ENCODE measurements at places on chromosomes 1 and 21. TPM values are rescaled to one million over a fixed set of nuclear protein-coding genes. Genes with fewer than 3 reads are reported as not detected.

DNA sequence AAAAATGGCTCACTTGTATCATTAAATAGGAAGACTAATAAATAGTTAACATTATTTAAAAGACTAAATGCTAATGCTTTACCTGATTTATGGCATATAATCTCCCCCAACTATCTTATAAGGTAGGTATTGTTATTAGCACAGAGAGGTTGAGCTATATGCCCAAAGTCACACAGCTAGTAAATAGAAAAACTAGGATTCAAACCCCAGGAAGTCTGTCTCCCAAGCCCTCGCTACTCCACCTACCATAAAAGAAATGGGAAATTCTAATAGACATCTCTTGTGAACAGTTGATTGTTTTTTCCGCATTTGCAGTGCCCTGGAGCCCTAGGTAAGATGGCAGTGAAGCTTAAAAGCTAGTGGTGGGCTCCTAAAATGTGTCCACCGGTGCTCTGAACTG, 65.2 kb upstream of the SOD1 start:
- DNase-seq, result no peak

- no peak for DNase-seq
Observed at GRCh38 chr1:186374303-186375151, 526 bp downstream of the TPR start.

DNA sequence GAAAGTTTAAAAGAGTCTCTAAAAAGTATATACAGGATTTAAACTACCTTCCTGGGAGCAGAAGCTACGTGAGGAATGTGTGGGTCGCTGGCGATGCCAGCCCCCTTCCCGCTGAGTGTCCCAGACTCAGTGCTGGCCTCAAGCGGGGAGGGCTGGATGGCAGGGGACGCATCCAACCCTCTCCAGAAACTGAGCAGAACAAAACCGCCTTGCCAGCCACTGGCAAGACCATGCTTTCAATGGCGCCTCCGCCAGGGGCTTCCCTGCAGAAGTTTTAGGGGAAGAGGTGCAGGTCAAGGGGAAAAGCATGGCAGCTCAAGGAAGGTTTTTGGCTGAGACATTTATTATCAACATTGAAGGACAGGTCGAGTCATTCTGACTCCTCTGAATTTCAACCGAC, 26.1 kb downstream of the NADK start:
- DNase-seq, result no peak

The CD52 gene
- total RNA-seq, result 8.1 TPM

Measured in natural killer cell treated with Interleukin-12 subunit alpha and Interleukin-12 subunit beta and Interleukin-15 and Interleukin-18, amount 100 ng/mL, for 72 hours (primary cell).